ENCODE measurements at places on chromosomes 1 and 21.

DNA sequence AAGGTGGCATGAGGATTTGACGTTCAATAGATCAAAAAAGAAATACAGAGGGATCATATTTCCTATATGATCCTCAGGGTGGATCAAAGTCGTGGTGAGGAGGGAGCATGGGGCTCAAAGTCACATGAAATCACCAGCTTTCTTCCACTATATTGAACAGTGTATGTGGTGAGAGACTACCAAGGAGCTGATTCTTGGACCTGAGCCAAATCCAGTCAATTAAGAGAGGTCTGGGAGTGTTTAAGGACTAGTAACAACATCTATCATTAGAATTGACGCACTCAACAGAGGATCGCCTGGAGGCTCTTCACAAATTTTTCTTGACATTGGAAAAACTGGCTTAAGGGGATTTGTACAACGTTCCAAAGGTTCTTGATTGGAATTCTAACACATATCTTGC is 267.7 kb upstream of the PROX1 start:
- DNase-seq: no peak

- no peak for DNase-seq
Measured at GRCh38 chr1:117663156-117663902, 57.5 kb downstream of the TENT5C start.

- no peak for DNase-seq
Measured at GRCh38 chr1:222048094-222048595, 306.3 kb upstream of the DUSP10 start.

GRCh38 chr1:26022404-26022779 is 817 bp downstream of the EXTL1 start:
- no peak for DNase-seq

- no peak for DNase-seq
Measured at GRCh38 chr1:161848676-161849075, 82.6 kb downstream of the ATF6 start.

GRCh38 chr1:154151311-154151710 is 3.6 kb downstream of the NUP210L start:
- DNase-seq: no peak

GRCh38 chr1:235919127-235919832 is 52.6 kb upstream of the LYST start:
- DNase-seq: no peak

DNA sequence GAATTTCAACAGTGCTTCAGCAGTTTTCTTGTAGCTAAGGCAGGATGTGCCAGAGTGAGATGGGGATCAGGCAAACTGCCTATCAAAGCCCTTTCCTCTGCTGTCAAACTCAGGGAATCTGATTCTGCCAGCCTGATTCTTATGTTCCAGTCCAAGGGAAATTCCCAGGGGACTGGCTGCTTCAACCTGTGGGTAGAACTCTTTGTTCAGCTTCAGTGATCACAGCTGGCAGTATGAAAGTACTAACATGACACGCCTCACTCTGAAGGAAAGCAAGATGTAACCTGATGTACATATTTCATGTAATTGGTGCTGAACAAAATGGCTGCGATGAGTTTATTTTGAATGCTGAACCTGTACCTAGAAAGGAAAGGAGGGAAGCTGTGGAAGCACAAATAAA is 40.1 kb upstream of the SLC5A9 start:
- no peak for DNase-seq

DNA sequence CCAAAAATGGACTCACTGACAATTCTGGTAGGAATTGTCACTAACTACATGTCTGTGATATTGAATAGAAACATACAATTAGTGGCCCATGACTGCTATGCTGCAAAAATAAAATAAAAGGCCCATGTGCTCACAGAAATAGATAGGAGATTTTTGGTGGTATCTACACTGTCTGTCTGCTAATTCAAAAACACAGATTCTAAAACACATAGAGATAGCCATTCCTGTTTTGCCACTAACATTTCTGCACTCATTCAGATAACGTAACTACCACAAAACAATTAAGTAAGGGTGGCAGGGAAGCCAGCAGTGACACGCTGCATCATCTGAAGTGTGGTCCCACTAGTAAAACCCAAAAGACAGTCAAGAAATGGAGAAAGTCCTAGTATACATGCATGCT is 202.2 kb upstream of the NFIA start:
- no peak for DNase-seq

DNA sequence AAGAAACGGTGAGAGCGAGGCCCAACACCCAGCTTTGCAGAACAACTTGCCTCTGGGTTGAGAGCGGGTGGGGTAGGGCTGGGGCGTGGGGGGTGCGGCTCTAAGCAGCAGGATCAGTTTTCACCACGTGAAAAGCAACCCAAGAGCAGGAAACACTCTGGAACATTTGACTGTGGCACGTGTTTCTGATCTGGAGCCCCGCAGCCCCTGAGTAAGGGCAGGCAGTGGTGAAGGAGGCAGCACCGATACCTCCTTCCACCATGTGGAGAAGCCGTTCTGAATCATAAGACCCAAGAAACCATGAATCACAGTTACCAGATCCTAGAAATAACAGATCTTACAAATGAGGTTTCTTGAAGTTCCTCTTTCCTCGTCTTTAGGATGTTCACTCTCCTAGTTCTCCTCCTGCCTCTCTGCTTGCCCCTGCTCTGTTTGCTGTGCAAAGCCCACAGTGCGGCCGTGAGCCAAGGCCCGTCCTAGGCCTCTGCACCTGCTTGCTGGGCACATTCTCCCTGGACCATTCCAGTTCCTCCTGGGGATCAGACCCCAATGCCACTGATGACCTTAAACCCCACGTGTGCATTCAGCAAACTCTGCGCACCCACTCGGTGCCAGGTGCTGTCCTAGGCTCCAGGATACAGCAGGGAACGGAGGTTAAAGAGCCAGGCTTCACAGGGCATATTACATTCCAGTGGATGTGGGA is 31.9 kb downstream of the SLC1A7 start:
- DNase-seq: no peak

DNA sequence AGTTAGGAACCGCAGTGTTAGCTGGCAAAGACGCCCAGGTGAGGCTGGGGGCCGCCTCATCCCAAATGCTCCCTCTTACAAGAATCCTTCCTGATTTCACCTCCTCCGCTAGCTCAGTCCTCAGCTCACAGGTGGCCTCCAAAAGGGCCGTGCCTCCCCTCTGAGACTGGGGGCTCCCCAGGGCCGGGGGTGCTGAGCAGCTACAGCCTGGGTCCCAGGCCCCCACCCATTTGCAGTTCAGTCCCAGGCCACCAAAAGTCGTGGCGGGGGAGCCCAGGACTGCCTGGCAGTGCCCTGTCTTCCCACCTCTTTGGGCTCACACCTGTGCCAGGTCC is 29.6 kb downstream of the RNU1-1 start:
- DNase-seq: no peak

- DNase-seq: no peak
Measured at GRCh38 chr1:114260805-114261484, 107.3 kb upstream of the SYT6 start.

- DNase-seq: no peak
Measured at GRCh38 chr1:109837852-109838570, 72.6 kb upstream of the CSF1 start.

DNA sequence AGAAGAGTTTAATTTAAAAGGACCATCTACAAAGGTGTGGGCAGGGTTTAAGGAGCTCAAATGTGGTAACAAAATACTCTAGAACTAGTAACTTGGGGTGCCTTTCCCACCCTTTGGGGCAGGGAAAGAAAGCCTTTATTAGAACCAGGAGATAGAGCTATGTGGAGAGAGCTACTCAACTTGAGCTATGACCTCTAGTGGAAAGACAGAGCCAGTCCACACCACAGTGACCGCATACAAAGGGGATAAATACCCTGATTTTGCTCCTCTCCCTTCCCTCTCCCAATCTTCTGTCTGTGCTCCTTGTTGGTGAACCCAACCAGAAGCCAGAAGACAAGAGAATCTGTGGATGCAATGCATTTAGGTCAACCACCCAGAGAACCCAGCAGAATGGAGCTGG is 54.4 kb upstream of the JAK1 start:
- DNase-seq: no peak

GRCh38 chr1:247366926-247367645 is 35.4 kb upstream of the ZNF496 start:
- no peak for DNase-seq
